T-helper 9 cell (primary cell): ENCODE measurements at places on chromosomes 7 and 10.

DNA sequence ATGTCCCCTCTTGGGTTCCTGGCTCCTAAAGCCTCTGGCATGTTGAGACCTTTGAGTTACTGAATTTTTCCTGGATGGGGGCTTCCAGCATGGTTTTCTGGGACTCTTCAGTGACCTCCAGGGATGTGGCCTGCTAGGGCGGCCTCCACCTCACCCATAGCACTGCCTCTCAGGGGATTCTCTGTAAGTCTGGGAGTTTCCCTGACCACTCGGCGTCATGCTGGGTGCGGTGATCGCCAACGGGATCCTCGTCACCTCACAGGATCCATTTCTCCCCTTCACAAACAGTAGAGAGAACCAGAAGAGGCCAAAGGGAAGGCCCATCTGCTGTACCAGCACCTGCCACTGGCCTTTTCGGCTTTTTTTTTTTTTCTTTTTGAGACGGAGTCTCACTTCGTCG is 84.3 kb downstream of the NPTX2 start:
- DNase-seq = no peak

GRCh38 chr7:130962109-130962508 is 228.1 kb upstream of the KLF14 start:
- no peak for DNase-seq

DNA sequence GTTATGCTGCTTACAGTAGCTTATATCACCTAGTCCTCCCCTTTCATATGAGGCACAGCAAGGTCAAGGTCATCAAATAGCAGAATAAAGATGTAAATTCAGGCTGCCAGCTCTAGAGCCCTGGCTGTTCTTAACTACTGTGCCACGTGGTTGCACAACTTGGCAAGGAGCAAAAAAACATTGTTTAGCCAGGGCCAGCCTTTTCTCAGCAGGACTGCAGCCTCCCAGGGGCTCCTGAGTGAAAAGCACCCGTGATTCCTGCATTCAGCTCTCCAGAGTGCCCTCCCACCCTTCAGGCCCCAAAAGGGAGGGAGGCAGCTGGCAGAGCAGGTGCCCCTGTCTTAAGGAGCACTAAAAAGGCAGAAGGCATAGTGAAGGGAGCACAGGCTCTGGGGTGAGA is 31.8 kb upstream of the TM9SF3 start:
- DNase-seq = no peak

DNA sequence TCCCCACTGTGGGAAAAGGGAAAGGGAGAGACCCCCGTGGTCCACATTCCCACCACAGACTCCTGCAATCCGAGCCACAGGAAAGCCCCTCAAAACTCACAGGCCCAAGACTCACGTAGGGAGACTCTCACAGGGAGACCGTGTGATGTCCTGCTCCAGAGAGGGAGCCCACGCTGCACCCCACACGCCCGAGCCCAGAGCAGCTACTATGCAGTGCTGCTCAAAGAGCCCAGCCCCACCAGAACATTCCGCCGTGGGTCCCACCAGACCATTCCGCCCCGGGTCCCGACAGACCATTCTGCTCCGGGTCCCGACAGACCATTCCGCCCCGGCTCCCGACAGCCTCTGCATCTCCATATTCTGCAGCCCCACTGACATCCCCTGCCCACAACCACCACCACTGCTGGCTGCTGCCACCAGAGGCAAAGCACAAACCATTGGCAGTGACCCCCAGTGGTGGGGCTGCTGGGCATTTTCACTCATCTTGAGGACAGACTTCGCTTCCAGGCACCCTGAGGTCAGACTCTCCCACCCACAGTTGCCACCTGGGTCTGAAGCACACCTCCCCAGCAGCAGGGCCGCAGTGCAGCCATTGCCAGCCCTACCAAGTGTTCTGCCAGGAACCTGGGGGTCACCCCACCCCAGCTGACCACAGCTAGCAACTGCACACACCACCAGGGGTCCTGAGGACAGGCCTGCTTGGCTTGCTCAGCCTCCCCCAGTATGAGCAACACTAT is 625.4 kb upstream of the FOXK1 start:
- no peak for DNase-seq

DNA sequence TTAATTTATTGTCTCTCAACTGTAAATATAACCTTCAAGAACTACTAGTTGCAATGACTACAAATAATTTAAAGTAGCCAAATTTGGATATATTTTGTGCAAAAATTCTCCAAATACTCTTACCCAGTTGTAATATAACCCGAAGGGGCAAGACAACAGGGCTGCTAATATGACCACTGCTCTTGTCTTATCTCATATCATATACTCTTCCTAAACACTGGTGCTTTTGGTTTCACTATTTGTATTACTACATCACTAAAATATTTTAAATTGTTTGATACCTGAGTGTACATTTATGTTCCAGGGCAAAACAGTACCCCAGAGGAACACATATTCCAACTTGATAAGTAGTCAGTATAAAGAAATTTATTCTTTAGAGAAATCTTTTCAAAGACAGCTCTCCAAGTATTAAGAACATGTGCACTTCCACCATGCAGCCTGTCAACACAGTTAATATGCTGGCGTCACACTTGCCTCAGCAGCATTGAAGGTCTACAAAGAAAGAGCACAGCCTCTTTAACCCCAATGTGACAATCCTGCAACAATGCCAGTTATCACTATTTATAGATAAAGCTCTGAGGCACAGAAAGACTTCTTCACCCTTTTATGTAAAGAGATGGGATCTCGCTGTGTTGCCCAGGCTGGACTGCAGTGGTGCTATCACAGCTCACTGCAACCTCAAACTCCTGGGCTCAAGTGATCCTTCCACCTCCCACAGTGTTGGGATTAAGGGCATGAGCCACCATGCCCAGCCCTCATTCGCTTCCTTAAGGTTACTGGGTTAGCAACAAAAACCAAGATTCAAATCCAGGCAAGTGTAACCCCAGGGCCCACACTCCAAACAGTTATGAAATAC is 37.8 kb downstream of the RHEB start:
- no peak for DNase-seq

DNA sequence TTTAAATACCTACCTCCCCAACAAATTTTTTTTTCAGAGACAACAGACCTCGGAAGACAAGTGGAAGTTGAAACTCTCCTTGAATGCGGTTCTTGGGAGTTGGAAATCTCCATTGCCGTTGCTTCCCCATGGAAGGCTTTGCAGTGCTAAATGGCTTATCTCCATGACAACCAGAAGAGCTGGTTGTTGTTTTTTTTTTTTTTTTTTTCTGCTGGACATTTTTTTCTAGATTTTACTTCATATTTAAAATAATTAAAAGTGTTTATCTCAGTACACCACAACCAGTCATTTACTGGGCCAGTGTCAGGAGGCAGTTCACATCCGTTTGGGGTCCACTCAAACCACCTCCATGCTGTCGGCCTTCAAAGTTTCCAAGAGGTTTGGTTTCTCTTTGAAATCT is 348.5 kb upstream of the PRKCQ start:
- DNase-seq = no peak

- no peak for DNase-seq
These were observed 167.3 kb upstream of the CDCA7L start for GRCh38 chr7:22113041-22113440.

- DNase-seq = no peak
These were observed 32.8 kb upstream of the PHF14 start for GRCh38 chr7:10940704-10941355.

- no peak for DNase-seq
These were observed 32.1 kb upstream of the CNNM1 start for GRCh38 chr10:99297033-99297432.

DNA sequence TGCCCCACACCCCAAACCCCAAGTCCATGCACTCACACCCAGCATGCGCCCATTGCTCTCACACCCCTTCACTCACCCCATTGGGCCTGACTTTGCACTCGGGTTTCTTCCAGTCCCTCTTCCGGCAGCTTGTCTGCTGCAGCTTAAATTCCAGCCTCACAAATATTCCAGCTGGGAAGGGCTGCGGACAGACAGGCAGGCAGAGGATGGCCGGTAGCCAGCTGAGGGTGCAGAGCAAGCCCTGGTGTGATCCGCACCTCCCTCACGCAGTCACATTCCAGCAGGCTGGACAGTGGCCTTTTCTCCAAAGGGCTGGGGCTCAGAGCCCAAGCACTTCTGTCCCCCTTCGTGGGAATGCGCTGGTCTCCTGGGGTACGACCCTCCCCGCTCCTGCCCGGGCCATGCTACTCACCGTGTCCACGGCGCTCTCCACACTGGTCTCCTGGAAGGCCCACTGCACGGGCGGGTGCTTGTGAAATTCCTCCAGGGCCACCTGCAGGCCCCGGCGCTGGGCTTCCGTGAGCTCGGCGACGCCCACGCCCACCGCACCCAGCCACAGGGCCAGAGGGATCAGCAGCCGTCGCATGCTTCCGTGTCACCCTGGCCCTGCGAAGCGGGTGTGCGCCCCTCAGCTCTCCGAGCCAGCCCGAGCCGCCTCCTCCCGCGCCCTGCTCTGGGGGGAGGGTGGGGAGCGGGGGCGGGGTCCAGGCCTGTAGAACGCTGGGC is 1.2 kb downstream of the RARRES2 start:
- DNase-seq = no peak

- peak; percentile 41 for DNase-seq
These were observed 52.1 kb downstream of the TSPAN12 start for GRCh38 chr7:120805636-120806388.

GRCh38 chr7:98294326-98294725 is 12.8 kb downstream of the BRI3 start:
- no peak for DNase-seq

- no peak for DNase-seq
These were observed 987 bp downstream of the INA start for GRCh38 chr10:103277713-103278536.

DNA sequence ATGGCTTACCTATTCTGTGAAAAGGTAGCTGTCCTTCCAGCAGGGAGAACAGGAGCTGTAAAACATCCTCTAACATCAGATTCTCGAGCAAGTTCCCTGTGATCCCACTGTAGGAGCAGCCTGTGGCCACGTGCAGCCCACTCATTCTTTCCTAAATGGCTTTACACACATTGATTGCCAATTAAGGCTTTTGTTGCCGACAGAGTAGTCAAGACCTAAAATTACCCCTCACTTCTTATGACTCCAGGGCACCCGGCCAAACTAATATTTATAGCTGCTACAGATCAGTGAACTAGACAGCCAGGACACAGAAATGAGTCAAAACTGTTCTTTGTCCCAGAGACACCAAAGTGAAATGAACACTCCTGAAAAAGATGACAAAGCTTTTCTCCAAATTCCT is 832.1 kb downstream of the SORCS3 start:
- DNase-seq = no peak

DNA sequence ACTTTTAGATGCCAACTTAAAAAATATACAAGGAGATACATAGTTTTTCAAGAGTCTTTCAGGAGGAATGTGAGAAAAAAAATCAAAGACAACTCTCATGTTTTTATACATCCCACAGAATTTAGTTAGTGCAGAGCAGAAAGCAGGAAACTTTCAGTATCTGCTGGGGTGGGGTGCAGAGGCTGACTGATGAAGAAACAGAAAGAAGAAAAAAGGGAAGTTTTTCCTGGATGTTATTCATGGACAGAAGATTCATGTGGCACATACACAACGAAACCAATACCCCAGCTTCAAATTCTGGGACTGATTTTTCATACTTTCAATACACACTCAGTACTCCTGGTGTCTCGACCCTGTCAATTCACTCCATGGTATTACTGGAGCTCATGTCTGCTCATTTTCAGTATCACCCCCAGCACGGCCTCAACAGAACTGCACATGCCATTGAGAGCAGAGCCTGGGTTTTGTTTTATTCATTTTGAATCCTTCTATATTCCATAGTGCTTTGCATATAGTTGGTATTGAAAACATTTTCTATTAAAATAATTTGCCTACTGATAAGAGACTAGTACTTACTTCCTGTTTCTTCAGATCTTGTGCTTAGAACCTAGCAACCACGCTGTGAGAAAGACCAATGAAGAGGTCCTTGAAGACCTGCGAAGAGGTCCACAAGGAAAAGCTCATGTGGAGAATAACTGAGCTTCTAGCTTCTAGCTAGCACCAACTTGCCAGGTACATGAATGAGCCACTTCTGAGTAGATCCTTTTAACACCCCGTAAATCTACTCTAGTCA is 49.0 kb downstream of the NDUFB2 start:
- DNase-seq = no peak

GRCh38 chr10:3385487-3385886 is 212.9 kb upstream of the PITRM1 start:
- DNase-seq = no peak
